GF-D8 (cell line): ENCODE measurements at places on chromosomes 3 and 15.

GRCh38 chr3:53123953-53124352 is 6.3 kb downstream of the RFT1 start:
- no peak for DNase-seq

GRCh38 chr15:61186905-61187741 is 42.0 kb downstream of the RORA start:
- no peak for DNase-seq

GRCh38 chr3:134277066-134277660 is 26.5 kb upstream of the RYK start:
- DNase-seq = no peak

- no peak for DNase-seq
Measured at GRCh38 chr3:33644582-33644981, 73.5 kb downstream of the CLASP2 start.

- no peak for DNase-seq
Measured at GRCh38 chr3:32551496-32551895, 19.2 kb downstream of the DYNC1LI1 start.

DNA sequence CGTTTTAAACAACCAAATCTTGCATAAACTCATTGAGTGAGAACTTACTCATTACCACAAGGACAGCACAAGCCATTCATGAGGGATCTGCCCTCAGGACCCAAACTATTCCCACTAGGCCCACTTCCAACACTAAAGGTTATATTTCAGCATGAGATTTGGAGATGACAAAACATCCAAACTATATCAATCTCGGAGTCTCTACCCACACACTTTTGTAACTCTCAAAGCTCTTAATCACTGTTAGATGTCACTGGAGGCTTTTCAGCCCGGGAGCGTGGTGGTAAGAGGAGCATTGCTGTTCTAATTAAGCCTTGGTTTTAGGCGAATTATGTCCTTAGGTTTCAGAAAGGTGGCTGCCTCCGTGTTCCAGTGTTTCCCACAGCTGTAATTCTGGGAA is 86.3 kb downstream of the CNTN6 start:
- no peak for DNase-seq

- DNase-seq = no peak
Measured at GRCh38 chr3:24086617-24087404, 141.7 kb downstream of the NR1D2 start.

DNA sequence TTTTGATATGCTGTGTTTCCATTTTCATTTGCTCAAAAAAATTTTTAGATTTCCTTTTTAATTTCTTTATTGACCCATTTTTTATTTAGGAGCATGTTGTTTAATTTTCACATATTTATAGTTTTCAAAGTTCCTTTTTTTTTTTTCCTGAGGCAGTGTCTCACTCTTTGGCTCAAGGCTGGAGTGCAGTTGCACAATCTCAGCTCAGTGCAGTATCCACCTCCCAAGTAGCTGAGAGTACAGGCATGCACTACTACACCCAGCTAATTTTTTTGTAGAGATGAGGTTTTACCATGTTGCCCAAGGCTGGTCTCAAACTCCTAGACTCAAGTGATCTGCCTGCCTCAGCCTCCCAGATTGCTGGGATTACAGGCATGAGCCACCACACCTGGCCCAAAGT is 36.2 kb downstream of the PFN2 start:
- DNase-seq = peak; percentile 24

DNA sequence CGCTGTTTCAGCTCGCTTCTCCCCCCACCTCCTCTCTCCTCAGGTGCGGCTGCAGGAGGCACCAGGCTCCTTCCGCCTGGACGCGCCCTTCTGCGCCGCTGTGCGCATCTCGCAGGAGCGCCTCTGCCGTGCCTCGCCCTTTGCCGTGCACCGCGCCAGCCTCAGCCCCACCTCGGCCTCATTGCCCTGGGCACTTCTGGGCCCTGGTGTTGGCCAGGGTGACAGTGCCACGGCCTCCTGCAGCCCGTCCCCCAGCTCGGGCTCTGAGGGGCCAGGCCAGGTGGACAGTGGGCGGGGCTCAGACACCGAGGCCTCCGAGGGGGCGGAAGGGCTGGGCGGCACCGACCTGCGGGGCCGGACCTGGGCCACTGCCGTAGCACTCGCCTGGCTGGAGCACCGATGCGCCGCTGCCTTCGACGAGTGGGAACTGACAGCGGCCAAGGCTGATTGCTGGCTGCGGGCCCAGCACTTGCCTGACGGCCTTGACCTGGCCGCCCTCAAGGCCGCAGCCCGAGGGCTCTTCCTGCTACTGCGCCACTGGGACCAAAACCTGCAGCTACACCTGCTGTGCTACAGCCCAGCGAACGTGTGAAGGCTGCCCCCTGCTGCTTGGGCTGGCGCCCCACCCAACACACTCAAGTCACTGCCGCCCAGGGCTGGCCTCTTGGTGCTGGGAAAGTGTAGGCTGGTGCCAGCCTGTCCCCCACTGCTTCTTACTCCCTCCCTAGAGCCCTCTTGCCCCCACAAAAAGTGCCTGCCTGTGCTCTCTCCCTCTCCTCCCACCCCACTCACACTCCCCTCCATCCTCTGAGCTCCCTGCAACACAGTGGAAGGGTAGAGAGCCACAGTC is 7.1 kb downstream of the ALG3 start:
- no peak for DNase-seq

- DNase-seq = no peak
Measured at GRCh38 chr3:46908986-46909534, 31.5 kb downstream of the PTH1R start.

DNA sequence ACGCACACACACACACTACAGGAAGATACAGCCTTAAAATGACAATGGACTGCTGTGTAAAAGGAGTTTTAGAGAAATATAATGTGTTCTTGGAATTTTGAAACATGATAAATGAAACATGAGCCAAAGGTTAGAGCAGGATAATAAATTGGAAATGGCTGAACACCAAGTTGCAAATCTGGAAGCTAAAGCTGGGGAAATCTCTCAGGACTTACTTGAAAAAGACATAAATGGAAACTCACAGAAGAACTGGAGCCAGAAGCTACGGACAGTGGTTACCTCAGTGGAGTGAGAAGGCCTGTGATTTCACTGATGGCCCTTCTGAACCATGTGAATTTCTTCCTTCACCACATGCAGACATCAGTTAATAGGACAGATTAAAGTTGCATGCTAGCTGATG is 37.3 kb upstream of the ATP10A start:
- no peak for DNase-seq

GRCh38 chr3:88152841-88153240 is 3.1 kb downstream of the C3orf38 start:
- DNase-seq = no peak

DNA sequence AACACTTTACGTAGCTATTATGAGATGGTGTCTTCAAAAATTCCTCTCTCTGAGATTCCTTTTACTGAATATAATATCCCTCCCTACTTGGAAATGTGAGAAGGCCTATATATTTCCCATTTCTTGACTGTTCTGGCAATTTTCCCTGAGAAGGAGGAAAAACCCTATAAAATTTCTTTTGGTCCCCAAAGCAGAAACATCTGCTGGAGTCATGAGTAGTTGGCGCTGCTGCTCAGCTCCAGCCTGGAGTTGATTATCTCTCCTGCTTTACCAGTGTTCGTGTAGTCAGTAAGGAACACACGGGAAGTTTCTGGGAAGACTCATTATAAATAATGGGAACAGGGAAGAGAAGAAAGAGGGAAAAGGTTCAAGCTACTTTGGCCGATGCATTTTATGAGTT is 680.1 kb downstream of the EPHA3 start:
- DNase-seq = no peak

DNA sequence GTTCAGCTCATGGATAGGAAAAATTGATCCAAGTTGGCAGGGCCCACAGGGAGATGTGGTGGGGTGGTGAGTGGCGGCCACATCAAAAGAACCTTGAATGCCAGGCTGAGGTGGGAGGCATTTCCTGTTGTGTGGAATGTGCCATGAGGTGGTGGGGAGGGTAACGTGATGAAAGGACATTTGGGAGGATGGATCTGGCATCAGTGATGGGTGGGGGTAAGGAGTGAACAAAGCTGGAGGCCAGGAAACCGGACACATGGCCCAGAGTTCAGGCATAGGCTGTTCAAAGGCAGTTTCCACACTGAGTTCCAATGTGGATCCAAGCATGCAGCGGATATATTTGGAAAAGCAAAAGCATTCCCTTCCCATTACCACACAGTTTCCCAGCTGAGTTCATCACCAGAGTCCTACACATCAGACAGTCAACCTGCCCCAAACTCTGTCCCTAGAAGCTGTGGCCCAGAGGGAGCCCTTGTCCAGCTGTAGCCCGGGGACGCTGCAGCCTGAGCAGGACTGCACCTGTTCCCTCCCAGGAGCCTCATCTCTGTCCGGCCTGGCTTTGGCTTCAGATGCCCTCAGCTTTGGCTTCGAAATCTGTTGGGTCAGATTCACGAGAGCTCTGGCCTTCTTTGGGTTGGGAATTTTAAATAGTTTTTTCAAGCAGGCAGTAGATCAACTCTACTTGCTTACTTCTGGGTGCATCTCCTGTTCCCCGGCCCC is 37.8 kb upstream of the GOLGA6B start:
- no peak for DNase-seq

- no peak for DNase-seq
Measured at GRCh38 chr3:181935915-181936314, 224.2 kb downstream of the SOX2 start.

GRCh38 chr3:41193794-41194539 is 5.3 kb upstream of the CTNNB1 start:
- DNase-seq = no peak

DNA sequence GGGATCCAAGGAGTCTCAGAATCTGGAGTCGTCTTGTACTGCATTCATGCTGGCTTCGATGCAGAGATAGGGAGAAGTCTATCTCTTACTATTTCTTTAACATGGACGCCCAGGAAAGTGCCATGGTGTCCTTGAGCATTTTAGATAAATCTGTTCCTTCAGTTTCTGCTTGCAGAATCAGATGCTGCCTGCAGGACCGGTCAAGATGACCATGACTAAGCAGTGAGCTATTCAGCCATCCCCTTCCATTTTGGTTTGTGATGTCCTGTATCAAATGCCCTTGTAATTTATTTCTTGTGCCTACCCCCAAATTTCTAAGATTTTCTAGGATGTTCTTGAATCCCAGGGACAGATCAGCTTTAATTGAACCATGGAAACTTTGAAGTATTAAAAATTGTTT is 139.4 kb upstream of the TP63 start:
- no peak for DNase-seq

- no peak for DNase-seq
Measured at GRCh38 chr3:52763466-52763865, 7.3 kb downstream of the NEK4 start.

DNA sequence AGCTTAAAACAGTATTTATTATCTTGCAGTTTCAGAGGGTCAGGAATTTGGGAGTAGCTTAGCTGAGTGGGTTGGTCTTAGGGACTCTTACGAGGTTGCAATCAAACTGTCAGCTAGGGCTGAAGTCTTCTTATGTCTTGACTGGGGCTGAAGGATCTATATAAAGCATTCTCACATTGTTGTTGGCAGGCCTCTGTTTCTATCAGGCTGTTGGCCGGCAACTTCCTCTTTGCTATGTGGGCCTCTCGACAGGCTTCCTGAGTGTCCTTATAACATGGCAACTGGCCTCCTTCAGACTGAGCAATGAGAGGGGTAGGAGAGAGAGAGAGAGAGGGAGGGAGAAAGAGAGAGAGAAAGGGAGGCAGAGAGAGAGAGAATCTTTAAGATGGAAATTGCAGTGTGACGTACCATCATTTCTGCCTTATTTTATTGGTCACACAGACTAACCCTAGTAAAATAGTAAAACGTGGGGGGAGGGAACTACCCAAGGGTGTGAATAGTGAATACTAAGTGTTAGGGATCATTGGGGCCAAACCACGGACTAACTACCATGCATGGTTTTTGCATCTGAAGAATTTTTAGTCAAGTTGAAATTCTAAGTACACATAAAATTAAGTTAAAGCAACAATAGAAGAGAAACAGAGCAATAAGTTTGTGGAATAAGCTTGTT is 16.1 kb downstream of the FGF7 start:
- DNase-seq = peak; percentile 15

DNA sequence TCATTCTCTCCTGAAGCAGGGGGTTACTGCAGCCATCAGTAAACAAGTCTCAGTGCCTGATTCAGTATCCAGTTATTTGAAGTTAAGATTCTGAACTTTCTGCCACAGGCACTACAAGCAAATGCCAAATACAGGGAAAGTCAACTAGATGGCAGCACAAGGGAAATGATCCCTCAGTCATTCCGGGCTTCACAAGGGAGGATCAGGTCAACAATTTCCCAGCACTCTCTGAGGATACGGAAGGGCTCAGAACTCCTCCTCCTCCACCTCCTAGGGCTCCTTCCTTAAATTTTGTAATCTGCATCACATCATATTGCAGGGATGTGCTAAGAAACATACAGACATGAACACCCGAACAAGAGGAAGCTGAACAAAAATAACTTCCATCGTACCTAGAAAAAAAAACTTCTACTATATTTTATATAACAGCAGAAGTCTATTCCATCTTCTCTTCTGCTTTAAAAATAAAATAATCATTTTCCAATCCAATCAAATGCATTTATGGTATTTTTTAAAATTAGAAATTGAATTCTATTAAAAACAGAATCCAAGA is 187.1 kb downstream of the FMN1 start:
- no peak for DNase-seq

DNA sequence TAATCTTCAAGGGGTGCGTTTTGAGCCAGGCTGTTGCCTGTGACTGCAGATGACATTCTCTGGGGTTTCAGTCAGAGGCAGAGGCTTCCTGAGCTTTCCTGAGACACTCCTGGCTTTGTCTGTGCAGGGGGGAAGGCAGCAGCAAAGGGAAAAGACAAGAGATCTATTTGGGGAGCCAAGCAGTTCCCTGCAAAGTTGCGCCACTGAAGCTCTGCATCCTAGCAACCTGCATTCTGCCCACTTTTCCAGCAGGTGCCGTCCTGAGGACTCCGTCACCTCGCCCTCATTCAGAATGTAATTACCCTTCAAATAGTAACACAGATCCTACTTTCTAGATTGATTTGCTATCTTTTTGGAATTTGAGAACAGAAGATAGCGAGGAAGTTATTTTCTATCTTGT is 1.9 kb upstream of the TMEM158 start:
- DNase-seq = no peak

DNA sequence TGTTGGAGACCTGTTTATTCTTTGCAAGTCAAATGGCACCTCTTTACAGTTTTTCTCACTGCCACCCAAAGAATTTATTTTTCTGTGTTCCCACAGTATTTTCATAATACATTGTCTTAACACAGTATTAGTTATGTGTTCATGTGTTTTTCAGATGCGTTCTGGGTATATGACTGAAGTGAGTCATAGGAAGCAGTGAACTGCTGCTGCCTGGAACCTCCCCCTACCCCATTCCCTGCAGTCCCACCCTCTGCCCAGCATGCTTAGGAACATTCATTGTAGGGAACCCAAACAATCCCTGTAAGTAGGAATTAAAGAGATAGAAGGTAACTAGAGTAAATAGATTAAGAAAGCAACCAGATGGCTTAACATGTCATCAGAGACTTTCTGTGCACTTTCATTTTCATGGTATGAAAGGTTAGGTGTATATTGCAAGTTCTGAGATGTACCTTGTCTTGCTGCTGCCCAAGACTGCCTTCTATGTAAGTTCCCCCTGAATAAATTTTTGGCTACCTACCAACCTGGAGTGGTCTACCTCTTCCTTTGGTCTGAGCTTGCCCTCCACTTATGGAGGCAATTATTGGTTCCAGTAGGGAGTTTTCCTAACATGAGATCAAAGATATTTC is 21.9 kb upstream of the SQOR start:
- DNase-seq = no peak

- DNase-seq = no peak
Measured at GRCh38 chr3:25420147-25420546, 7.9 kb upstream of the RARB start.
